ENCODE measurements at places on chromosomes 1 and 21.

DNA sequence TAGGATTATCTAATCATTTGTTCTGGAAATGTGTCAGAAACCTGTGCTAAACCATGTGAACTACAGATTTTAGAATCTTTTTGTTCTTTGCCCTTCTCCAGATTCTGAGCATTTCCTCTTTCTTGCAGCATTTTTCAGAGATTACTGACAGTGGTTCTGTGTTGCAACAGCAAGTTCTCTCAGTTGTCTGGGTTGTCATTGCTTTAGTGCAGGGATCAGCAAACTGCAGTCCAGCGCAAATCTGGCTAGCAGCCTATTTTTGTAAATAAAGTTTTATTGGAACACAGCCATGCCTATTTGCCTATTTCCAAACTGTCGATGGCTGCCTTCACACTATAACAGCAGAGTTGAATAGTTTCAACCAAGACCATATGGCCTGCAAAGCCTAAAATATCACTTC is 66.3 kb upstream of the LRRC8D start:
- H3K4me3 ChIP-seq: no peak overlapping the region
- H3K27ac ChIP-seq: no peak overlapping the region
- H3K4me1 ChIP-seq: peaks cover 6% of the 10 kb centered on the region
- H3K36me3 ChIP-seq: no peaks in the 10 kb centered on the region

- no peaks in the 10 kb centered on the region for H3K27me3 ChIP-seq
- peaks cover 19% of the 10 kb centered on the region for H3K4me1 ChIP-seq
- H3K36me3 ChIP-seq: peaks cover 16% of the 10 kb centered on the region
- DNase-seq: no peak
Measured at GRCh38 chr1:3420218-3420951, 34.1 kb upstream of the ARHGEF16 start.

DNA sequence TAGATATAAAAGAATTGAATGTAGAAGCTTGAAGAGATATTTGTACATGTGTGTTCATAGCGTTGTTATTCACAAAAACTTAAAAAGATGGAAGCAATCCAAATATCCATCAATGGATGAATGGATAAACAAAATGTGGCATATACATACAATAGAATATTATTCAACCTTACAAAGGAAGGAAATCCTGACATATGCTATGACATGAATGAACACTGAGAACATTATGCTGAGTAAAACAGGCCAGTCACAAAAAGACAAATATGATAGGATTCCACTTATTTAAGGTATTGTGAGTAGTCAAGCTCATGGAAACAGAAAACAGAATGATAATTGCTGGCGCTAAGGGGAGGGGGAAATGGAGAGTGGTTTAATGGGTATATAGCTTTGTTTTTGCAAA is 47.0 kb upstream of the DYRK1A start:
- H3K4me1 ChIP-seq: no peaks in the 10 kb centered on the region
- H3K36me3 ChIP-seq: peaks cover 3% of the 10 kb centered on the region
- no peak overlapping the region for H3K27ac ChIP-seq

GRCh38 chr1:1072299-1072848 is 1.7 kb downstream of the RNF223 start:
- no peaks in the 10 kb centered on the region for H3K27me3 ChIP-seq
- H3K27ac ChIP-seq: no peak overlapping the region
- H3K4me3 ChIP-seq: no peak overlapping the region
- H3K36me3 ChIP-seq: no peaks in the 10 kb centered on the region
- H3K4me1 ChIP-seq: peaks cover 4% of the 10 kb centered on the region
- no peak for DNase-seq

DNA sequence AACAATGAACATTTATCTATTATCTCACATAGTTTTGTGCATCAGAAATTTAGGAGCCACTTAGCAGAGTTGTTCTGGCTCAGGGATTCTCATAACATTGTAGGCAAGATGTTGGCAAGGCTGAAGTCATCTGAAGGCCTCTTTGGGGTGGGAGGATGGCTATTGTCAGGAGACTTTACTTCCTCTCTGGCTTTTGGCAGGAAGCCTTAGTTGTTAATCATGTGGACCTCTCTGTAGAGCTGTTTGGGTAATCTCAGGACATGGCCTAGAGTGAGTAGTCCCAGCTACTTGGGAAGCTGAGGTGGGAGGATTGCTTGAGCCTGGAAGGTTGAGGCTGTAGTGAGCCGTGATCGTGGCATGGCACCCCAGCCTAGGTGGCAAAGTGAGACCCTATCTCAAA is 40.2 kb downstream of the RASAL2 start:
- H3K27ac ChIP-seq: peak overlapping the region; percentile 9
- H3K4me3 ChIP-seq: no peak overlapping the region
- H3K27me3 ChIP-seq: no peaks in the 10 kb centered on the region
- no peak for DNase-seq
- peaks cover 39% of the 10 kb centered on the region for H3K4me1 ChIP-seq

GRCh38 chr21:23936224-23936623 is 1671.1 kb downstream of the MRPL39 start:
- no peak overlapping the region for H3K27ac ChIP-seq
- no peak for DNase-seq
- no peaks in the 10 kb centered on the region for H3K27me3 ChIP-seq
- H3K4me3 ChIP-seq: no peak overlapping the region

GRCh38 chr1:9143250-9143649 is 14.3 kb upstream of the GPR157 start:
- H3K27me3 ChIP-seq: no peaks in the 10 kb centered on the region
- peaks cover 4% of the 10 kb centered on the region for H3K36me3 ChIP-seq
- peak; percentile 56 for DNase-seq
- H3K4me1 ChIP-seq: no peaks in the 10 kb centered on the region

- peaks cover 1% of the 10 kb centered on the region for H3K36me3 ChIP-seq
- no peak overlapping the region for H3K4me3 ChIP-seq
- H3K4me1 ChIP-seq: peaks cover 4% of the 10 kb centered on the region
Measured at GRCh38 chr1:200968469-200969410, 54.8 kb downstream of the KIF21B start.

DNA sequence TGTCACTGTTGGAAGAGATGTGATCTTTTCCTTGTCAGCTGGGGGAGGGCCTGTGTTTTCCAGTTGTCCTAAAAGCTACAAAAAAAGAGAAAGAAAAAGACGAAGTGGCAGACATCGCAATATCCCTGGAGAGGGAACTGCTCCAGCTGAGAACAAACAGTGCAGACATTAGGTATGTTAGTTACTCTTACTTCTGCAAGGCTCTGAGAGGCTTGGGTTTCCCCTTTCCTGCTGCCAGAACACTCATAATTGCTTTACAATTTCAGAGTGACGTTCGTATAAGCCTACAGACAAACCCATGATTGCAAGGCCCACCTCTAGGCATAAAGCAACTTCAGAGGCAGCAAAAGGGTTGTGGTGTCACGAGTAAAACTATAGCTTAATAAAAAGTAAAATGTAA is 31.1 kb downstream of the CD160 start:
- H3K36me3 ChIP-seq: peaks cover 24% of the 10 kb centered on the region
- DNase-seq: no peak
- no peak overlapping the region for H3K4me3 ChIP-seq
- no peak overlapping the region for H3K27ac ChIP-seq
- no peaks in the 10 kb centered on the region for H3K27me3 ChIP-seq

- DNase-seq: no peak
- H3K4me3 ChIP-seq: no peak overlapping the region
- peaks cover 1% of the 10 kb centered on the region for H3K36me3 ChIP-seq
- peaks cover 4% of the 10 kb centered on the region for H3K4me1 ChIP-seq
- peaks cover 3% of the 10 kb centered on the region for H3K27me3 ChIP-seq
Measured at GRCh38 chr1:246803373-246803772, 79.2 kb downstream of the SCCPDH start.

DNA sequence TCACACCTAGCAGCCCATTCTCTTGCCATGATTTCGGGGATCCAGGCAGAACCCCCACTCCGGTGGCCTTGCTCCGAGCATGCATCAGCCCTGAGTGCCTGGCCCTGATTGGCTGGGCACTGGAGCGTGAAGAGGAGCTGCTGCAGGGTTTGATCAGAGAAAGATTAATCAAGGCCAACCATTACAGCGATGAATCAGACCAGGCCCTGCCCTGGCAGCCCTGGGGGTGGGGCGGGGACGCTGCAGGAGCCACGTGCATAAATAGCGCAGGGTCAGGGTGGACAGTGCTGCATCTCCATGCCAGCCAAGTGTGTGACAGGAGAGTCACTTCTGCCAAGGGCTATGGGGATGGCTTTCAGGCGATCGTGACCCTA is 3.4 kb upstream of the FAM131C start:
- H3K4me1 ChIP-seq: peaks cover 24% of the 10 kb centered on the region
- DNase-seq: no peak
- no peaks in the 10 kb centered on the region for H3K27me3 ChIP-seq
- H3K36me3 ChIP-seq: no peaks in the 10 kb centered on the region

- no peaks in the 10 kb centered on the region for H3K36me3 ChIP-seq
- no peak overlapping the region for H3K27ac ChIP-seq
- peaks cover 7% of the 10 kb centered on the region for H3K4me1 ChIP-seq
- no peak for DNase-seq
Measured at GRCh38 chr21:16863908-16864307, 648.9 kb upstream of the CXADR start.

DNA sequence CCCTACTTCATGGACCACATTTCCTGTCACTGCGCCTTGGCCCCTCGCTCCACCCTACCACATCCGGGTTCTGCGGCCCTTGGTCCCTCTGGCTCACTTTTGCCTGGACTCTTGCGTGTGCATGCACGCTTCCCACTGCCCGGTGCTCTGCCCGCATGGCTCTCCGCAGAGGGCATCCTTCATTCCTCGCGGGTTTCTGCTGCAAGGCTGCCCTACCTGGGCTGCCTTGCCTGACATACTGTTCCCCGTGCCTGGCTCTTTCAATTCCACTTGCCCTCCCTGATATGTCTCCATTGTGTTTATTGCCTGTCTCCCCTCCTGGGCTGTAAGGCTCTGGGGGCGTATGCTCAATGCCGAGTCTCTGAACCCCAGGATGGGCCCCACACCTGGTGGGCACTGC is 26.4 kb downstream of the MX2 start:
- no peak overlapping the region for H3K27ac ChIP-seq
- H3K4me1 ChIP-seq: no peaks in the 10 kb centered on the region
- H3K4me3 ChIP-seq: no peak overlapping the region
- peaks cover 2% of the 10 kb centered on the region for H3K36me3 ChIP-seq
- peaks cover 18% of the 10 kb centered on the region for H3K27me3 ChIP-seq

DNA sequence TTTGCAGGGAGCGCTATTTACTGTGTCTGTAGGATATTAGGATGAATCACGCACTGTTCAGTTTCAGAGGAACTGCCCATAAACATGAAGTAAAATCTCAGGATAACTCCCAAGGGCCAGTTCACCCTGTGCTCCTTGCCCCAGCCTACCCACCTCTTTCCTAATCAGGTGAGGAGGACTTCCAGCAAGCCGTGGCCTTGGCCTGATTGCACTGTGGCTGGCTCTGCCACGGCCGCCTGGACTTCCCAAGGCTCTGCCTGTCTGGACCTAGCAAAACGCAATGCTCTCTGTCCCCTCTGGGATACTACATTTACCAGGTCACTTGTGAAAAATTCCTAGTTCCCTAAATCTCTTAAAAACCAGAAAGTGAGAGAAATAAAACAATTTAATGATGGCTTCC is 7.4 kb upstream of the ASCL5 start:
- peaks cover 15% of the 10 kb centered on the region for H3K36me3 ChIP-seq
- H3K27ac ChIP-seq: no peak overlapping the region
- H3K27me3 ChIP-seq: no peaks in the 10 kb centered on the region
- H3K4me3 ChIP-seq: no peak overlapping the region
- DNase-seq: no peak
- peaks cover 25% of the 10 kb centered on the region for H3K4me1 ChIP-seq

DNA sequence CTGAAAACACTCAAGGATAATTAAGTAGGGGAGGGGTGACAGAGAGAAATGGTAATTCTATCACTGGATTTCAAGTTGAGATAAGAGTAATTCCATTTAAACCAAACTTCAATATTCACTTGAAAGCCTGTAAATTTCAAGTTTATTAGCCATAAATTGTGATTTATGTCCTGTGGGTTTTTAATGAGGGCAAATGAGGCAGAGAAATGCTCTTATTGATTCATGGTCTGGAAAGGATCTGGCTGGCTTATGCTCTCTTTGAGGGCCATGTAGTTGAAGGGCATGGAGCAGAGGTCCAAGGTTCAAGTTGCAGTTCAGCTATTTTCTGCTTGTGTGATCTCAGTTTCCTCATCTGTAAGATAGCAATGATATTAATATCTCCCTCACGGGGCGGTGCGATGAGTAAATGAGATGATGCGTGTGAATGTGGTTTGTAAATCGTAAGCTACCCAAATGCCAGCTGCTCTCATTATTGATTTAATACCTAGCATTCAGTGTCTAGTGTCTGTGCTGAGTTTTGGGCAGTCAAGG is 12.3 kb downstream of the OLFML3 start:
- DNase-seq: no peak
- no peak overlapping the region for H3K27ac ChIP-seq
- H3K4me3 ChIP-seq: no peak overlapping the region
